NCI-H446 (cell line): ENCODE measurements at places on chromosomes 7 and 10.

- no peak for DNase-seq
These were observed 35.3 kb downstream of the NET1 start for GRCh38 chr10:5447611-5448071.

DNA sequence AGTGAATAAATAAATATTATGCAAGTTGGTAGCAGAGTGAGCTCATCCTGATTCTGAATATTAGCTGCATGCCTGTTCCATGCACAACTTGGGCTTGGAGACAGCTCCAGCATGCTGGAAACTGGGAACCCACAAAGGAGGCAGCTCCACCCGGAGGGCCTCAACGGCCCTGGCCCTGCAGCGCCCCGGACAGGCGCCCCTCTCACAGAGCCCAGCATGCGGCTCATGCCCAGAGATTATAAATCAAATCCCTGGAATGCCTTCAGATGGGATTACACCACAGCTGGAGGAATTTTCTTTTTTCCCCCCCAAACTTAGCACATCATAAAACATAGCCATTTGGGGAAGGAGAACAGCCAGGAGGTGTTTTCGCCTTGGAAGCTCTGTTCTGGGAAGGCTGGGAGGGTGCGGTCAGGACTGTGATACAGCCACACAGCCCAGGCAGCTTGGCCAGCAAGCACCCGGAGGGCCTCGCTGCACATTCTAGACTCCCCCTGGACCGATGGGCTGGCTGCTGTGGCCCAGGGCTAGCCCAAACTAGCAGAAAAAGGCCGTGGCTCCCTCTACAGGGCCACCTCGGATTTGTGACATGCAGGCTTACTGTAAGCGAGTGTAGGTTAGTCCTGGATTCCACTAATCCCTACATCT is 102.4 kb downstream of the PTPN20 start:
- DNase-seq = no peak

- peak; percentile 48 for DNase-seq
These were observed at the start of gene MXI1 for GRCh38 chr10:110207011-110207804. TSS of gene MXI1 (plus strand) at chr10:110207605. CDS start at chr10:110207809, 204 bp downstream.

DNA sequence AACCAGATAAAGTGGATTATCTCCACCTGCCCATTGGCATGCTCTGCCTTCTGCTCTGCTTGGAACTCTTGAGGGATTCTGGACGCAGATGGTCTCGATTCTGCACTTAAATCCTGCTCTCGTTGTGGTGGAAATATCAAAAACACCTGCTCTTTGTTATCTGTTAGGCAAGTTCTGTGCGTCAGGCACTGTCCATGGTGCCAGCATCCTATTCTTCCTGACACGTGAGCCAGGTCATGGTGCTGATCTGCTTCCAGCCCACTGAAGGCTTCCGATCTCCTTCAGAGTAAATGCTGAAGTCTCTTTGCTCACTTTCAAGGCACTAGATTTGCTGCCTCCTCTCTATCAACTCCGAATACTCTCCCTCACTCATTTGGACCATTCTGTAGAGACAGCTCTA is 505.6 kb downstream of the HTR7 start:
- DNase-seq = no peak

- no peak for DNase-seq
These were observed 5.3 kb upstream of the ALDH18A1 start for GRCh38 chr10:95661818-95662217.

DNA sequence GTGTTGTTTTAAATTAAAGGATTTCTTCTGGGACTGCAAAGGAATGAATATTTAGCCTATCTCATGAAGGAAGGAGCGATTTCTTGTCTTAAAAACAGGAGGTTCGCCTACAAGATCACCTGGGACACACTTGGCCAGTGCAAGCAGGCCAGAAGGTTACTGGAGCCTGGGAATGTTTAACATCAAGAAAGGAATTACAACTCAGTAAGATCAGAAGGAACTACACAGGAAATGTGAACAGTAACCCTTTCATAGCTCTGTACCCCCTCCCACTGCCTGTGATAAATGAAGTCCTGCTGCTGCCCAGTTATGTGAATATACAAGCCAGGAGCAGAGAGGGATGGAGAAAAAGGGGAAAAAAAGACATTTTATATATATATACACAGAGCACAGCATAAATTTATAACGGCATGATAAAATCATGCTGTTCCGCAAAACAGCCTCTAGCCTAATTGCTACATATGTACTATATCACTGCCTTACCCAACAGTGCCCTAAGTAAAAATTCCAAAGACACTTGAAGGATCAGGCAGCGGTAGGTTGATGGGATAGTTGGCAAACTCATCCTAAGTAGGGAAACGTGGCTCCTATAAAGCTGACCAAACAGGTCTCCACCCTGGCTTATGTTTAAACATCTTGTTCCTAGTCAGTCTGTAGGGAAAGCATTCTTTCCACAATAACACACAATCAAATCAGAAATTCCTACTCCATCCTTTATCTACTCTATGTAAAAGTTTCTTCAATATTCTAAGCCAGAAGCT is 63.8 kb downstream of the ZNF438 start:
- no peak for DNase-seq
